Fibroblast of skin of scalp (primary cell): ENCODE measurements at places on chromosomes 7 and 10.

GRCh38 chr7:54792383-54792782 is 33.4 kb upstream of the SEC61G start:
- DNase-seq = no peak

- no peak for DNase-seq
These were observed 125.9 kb downstream of the CDH23 start for GRCh38 chr10:71522442-71523144.

GRCh38 chr10:100775386-100775785 is 30.0 kb downstream of the PAX2 start:
- no peak for DNase-seq

GRCh38 chr7:95972523-95972922 is 200.2 kb downstream of the DYNC1I1 start:
- no peak for DNase-seq

GRCh38 chr10:79420974-79421688 is 24.3 kb downstream of the ZCCHC24 start:
- no peak for DNase-seq

- no peak for DNase-seq
These were observed 133.4 kb upstream of the ABCB5 start for GRCh38 chr7:20482071-20482470.

- no peak for DNase-seq
These were observed 65.6 kb downstream of the ZNF503 start for GRCh38 chr10:75335983-75336382.

DNA sequence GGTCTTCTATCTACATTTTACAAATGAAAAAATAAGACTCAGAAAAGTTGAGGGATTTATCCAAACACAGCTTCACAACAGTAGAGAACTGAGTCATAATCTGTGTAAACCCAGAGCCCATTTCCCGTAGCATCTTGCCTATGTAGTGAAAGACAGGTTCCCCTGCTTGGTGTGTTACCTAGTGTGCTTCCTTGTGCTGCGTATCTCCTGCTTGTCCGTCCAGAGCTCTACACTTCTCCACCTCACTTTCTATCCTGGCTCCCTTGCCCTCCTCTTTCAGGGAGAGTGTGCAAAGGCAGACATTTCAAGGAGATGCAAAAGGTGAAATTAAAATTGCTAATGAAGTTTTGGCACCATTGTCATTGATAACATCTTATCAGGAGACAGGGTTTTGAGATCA is 1.4 kb upstream of the ASNS start:
- DNase-seq = no peak

GRCh38 chr7:40746841-40747556 is 612.2 kb downstream of the SUGCT start:
- no peak for DNase-seq
